DND-41 (cell line): ENCODE measurements at places on chromosomes 2 and 18.
A peak's percentile ranks its signal among the peaks of the same experiment; 100 is the strongest.

- DNase-seq, result no peak
Measured at GRCh38 chr2:181218401-181218821, 238.0 kb downstream of the UBE2E3 start.

- peak; percentile 99 for DNase-seq
Measured at GRCh38 chr18:80034068-80034851, at the start of gene RBFA. Gene RBFA (plus strand): TSS chr18:80034434. CDS start chr18:80034496, 62 bp downstream.

DNA sequence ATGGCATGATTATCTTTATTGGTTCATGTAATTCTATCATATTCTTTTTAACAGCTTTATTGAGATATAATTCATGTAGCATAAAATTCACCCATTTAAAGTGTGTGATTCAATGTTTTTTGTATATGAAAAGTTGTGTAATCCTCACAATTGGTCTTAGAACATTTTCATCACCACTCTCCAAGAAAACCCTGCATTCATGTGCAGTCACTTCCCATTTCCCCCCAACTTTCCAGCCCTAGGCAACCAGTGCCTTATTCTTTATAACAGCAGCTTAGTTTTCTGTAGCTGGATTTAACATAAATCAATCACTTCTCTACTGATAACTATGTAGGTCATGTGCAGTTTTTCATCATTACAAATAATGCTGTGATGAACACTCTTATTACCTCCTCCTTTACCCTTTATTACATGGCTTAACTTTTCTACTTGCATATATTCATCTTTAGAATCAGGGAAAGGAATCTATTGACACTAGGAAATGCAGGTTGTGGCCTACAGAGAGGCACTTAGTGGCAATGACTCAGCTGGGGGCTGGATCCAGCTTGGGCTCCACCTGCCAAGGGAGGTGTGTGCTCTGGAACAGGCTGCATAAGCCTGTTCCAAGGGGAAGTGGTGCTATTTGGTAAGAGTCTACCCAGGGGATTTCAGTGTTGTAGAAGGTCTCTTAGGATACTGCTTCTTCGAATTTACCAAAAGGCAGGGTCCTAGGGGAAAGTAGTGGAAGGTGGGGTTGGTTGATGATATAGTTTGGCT is 89.1 kb downstream of the ETAA1 start:
- DNase-seq, result no peak

DNA sequence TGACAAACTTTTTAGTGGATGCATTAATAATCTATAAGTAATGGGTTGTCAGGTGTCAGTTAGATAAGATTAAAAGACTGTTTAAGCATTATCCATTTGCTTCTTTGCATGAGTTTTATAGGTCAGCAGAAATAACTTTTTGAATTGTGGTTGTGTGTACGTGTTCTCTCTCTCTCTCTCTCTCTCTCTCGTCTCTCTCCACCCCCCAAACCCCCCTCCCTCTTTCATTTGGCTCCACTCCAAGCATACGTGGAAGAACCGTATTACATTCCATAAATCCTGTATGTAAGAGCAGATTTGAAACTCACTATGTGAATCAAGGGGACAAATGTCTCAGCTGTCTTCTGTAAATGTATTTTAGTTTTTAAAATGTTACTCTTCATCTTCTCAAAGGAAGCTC is 120.2 kb downstream of the MEIS1 start:
- no peak for DNase-seq

- DNase-seq, result no peak
Measured at GRCh38 chr2:239157771-239158170, 243.0 kb downstream of the HDAC4 start.

DNA sequence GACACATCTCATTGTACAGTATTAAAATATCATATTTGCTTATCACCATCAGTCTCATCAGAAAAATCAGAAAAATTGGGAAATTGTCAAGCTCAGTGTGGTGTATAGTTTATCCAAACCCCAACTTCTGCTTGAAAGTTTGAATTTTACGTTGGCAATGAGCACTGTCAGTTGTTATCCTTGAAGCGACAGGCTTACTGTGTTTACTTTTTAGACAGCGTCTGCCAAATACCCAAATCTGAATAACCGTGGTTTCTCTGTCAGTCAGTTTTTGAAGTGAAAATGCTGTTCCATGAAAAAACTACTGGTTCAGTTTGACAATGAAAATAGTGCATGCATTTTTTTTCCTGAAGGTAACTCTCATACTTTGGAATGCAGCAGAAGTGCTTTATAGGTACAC is 70.2 kb downstream of the PARD3B start:
- no peak for DNase-seq

GRCh38 chr2:213285404-213285803 is 1.1 kb downstream of the SPAG16 start:
- DNase-seq, result no peak

- DNase-seq, result no peak
Measured at GRCh38 chr2:157785200-157785599, 90.9 kb downstream of the ACVR1 start.

DNA sequence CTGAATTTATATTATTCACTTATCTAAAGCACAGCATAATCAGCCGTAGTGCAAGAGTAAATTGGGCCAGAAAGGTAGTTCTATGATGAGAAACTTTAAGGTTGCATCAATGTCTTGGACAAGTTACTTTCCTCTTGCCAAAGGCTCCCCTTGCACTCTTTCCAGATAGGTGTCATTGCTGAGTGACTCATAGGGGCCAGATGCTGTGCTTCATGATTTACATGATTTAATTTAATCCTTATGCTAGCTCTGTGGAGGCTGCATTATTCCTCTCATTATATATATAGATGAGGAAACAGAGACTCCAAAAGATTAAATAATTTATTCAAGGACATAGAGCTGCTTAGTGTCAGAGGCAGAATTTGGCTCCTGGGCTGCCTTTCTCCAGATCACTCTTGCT is 5.0 kb downstream of the CFAP221 start:
- no peak for DNase-seq

- DNase-seq, result no peak
Measured at GRCh38 chr2:215218587-215219577, 80.5 kb upstream of the ABCA12 start.

DNA sequence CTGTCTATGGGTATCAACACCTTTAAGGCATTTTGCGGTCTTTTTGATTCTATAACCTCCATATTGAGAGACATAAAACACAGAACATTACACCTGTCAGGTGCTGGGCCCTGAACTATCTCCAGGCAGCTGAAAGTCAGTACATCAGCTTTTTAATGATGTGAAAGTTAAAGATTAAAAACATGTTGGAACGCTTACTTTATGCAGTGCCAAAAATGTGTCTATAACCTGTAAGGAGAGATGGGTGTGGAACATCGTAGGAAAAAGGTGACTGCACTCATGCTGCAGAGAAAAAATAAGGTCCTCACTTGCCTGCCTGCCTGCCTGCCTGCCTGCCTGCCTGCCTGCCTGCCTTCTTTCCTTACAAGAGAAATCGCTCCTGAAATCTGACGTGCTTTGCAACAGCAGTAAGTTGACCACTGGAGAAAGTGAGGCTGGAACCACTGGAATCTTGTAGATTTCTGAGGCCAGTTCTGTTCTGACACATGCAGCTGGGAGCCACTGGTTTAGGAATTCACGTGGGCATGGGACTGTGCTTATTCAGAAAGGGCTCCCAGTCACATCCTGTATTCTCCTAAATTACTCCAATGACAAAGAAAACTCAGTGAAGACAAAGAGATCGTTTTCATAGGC is 34.1 kb downstream of the BCL11A start:
- no peak for DNase-seq
